NK-92 treated with Interleukin-12 subunit alpha and Interleukin-12 subunit beta, amount 100 ng/mL, for 24 hours (cell line): ENCODE measurements at places on chromosomes 3 and 15.
A peak's percentile ranks its signal among the peaks of the same experiment; 100 is the strongest.

- DNase-seq, result no peak
These were observed 132.2 kb downstream of the ATP10A start for GRCh38 chr15:25730918-25731317.

DNA sequence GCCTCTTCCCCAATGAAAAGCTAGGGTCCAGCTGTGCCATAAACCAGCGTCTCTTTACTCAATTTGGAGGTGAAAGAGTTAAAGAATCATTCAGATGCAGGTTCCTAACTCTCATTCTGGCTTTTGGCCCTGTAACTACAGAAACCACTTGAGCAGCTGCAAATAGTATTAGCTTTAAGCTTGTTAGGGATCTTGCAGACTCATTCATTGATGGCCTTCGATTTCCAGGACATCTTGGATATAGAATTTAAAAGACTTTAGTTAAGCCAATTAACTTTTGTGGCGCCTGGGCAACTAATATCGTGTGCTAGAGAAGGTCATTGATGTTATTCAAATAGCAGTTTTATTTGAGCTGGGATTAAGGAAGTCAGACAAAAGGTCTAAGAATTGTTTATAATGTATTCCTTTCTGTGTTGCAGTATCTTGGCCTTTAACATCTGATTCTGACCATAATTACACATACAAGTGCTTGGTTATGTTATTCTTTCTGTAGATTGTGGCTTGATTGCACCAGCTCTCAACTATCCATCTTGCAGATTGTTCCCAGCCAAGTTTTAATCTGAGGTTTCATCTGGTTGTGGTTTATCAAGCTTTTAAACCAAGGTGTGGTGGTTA is 185.3 kb downstream of the CACNA2D3 start:
- DNase-seq, result no peak

- DNase-seq, result no peak
These were observed 62.9 kb upstream of the AGBL1 start for GRCh38 chr15:86016750-86017149.

- peak; percentile 39 for DNase-seq
These were observed 8.4 kb downstream of the MFGE8 start for GRCh38 chr15:88904624-88905327.

- DNase-seq, result no peak
These were observed 92.0 kb upstream of the VGLL3 start for GRCh38 chr3:87082796-87083440.

DNA sequence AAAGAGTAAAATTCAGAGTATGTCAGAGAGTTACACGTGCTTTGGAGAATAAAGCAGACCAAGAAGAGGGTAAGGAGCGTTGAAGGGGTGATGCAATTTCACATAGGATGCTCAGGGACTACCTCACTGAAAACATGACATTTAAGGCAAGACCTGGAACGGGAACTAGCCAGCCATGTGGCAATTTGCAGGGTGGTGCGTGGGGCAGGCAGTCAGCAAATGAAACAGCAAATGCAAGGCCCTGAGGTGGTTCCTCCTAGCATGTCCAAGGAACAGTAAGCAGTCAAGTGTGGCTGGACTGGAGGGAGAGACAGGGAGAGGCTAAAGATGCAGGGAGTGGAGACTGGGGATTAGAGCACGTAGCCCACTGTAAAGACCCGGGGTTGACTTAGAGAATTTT is 146.1 kb upstream of the LPP start:
- DNase-seq, result no peak

DNA sequence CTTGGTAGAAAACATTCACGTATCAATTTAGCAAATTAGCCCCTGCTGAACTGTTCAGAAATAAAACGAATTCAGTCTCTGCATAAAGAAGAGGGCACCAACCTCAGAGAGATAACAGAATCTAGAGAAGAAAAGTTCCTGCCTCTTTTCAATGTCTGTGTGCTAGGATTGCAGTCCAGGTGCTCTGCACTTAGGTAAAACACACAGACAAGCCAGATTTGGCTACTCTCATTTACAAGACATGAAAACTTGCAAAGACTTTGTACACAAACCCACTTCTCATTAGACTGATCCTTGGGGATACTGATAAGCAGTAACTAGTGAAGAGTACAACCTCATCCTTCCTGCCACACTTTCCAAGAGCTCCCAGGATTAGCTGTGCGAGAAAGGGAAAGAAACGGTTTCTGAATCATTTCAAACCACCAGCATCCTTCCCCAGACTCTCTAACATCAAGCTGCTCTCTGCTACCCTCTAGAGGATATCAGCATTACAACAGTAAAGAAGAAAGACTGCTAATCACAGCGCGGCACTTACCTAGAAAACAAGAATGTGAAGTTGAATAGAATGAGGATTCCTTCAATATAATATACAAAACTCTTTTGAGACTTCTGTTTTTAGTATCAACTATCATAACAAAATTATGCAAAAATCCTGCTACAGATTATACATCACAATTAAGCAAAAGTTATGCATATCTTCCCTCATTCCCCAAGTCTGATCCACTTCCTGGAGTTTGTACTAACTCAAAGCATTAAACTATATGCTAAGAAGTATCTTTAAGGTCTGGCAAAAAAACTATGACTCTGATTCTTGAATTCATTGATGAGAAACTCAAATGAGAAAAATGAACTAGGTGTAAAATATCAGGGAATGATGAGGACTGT is 306.4 kb downstream of the MAGI1 start:
- DNase-seq, result no peak

GRCh38 chr3:135271177-135272025 is 476.3 kb downstream of the EPHB1 start:
- DNase-seq, result no peak

- no peak for DNase-seq
These were observed 9.2 kb downstream of the IVD start for GRCh38 chr15:40414816-40415215.

- DNase-seq, result no peak
These were observed 19.1 kb upstream of the RHCG start for GRCh38 chr15:89515477-89515876.

DNA sequence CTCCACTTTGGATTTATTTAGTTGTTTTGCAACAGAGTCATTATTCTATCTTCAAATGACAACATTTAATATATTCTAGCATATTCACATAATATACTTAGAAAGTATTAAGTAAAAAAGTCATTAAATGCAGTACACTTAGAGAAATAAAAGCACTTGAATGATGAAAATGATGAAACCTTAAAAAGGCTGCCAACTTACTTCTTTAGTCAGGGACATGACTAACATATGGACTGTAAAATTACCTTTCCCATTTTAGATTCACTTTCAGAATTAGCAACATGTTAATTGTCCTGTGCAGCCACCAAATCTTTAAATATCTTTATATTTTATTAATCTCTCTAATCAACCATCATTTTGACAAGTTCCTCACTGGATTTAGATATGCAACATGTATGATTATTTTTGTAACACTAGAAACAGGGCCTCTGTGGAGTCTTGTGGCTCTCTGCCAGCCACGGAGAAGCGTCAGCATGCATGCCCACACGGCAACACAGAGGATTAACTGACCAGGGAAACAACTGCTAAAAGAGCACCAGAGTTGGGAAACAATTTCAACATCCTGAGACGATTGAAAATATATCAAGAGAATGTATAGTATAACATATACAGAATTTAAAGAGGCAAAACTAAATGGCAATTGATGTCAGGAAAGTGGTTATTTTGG is 95.7 kb downstream of the ANO10 start:
- no peak for DNase-seq

- DNase-seq, result no peak
These were observed 550 bp downstream of the CCDC9B start for GRCh38 chr15:40340038-40340739.

DNA sequence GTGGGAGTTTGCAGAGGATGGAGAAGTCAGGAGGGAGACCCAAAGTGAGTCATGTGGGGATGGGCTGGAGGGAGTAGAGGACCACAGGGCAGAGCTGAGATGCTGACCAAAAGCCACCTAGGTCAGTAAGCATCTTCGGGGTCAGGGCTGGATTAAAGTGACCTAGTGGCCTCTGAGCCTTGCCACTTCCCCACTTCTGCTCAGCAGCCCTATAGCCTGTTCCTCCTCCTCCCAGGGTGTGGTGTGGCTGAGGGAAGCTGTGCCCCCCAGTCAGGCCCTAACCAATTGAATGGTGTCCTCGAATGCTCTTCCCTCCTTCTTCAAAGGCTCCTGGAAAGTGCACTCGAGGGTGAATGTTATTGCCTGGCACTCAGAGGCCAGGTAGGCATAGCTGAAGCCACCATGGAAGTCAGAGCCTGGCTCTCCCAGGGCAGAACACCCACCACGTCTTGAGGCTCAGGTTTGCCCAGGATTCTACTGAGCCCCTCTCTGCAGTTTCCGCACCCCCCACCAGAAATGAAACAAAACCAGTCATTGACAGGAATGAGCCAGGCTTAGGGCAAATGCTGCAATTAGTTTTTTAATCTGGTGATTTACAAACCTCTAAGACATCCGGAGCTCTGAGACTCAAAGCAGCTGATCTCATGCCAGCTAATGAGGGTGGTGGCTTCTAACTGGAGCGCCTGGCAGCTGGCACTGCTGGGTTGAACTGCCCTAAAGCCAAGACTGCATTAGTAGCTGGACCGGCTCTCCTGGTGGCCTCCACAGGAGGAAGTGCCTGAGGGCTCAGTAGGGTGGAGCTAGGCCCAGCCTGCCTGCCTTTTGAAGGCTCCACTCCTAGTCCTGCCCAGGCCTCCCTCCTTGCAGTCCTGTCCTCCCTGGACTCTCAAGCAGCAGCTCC is 26.0 kb upstream of the VIPR1 start:
- DNase-seq, result no peak

DNA sequence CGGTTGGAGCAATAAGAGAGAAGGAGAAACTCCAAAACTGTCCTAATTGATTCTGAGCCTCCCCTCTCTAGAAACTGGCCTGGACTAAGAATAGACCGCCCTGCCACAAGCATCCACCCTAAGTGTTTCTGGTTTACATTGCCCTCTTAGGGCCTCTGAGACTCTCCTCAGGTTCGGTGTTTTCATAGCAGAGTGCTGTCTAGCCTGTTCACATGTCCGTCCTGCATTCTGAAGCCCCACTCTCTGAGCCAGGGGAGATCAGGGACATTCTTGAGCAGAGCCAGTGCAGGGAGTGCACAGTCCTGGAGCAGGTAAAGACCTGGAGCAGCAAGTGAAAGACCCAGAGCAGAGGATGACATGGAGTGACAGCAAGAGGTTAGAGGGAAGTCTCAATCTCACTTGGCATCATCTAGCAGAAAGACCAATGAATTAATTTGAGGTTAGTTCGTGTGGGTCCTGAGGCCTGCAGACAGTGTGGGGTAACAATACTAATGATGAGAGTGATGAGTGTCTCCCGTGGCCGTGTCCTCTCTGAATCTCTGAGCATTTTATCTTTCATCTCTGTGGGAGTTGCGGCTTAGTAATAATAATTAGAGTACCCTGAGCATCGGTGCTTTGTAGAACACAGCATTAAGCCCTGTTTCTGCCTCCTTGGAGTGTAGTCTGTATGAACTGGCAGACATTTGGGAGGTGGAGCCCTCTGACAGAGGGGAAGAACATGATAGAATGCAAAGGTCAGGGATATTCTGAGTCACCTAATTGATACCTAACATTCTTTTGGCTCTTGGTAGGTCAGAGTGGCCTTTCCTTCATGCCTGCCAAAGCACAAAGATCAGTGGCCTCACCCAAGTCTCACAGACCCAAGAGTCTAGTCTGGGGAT is 24.6 kb downstream of the MAPKBP1 start:
- DNase-seq, result no peak

DNA sequence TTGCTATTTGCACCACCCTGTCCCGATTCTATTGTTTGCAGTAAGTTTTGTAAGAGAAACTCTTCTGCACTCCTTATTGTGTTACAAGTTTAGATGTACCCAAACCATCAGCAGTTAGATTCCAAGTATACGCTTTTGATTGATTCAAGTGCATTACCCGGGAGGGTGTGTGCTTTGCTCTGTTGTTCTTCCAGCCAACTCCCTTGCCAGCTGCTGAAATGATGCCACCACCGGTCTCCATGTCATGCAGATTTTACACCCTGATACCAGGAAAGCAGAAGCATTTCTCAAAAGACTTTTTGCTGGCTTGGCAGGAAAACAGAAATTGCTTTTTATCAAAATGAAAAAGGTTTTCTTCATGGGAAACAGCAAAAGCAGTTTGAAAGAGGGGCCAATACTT is 1006.6 kb upstream of the CFAP20DC start:
- DNase-seq, result no peak

GRCh38 chr15:99720533-99720932 is 12.7 kb downstream of the LYSMD4 start:
- DNase-seq, result no peak

DNA sequence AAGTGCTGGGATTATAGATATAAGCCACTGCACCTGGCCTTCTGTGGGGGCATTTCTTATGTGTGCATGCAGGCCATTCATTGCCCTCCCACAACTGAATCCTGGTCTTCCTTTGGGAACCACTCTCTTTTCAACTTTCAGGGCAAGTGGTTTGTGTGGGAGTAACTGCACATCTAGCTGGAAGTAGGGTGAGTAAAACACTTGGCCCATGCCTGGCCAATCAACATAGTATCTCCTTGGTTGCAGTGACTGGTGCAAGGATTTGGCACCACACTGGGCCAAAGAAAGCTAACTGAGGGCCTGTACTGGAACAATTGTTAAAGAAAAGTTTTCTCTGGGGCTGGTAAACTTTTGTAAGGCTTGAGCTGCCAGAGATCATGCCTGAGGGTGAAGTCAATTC is 189.2 kb upstream of the FEZF2 start:
- DNase-seq, result no peak

- no peak for DNase-seq
These were observed 39.3 kb downstream of the IL1RAP start for GRCh38 chr3:190552969-190553759.

GRCh38 chr15:36579792-36580431 is 486 bp downstream of the CDIN1 start:
- no peak for DNase-seq

GRCh38 chr15:58249646-58250312 is 111.6 kb downstream of the AQP9 start:
- no peak for DNase-seq

- DNase-seq, result no peak
These were observed 104.4 kb downstream of the FMN1 start for GRCh38 chr15:33089878-33090757.

- no peak for DNase-seq
These were observed 28.7 kb downstream of the USP8 start for GRCh38 chr15:50452927-50453326.

- no peak for DNase-seq
These were observed 91.0 kb upstream of the PRR23C start for GRCh38 chr3:139135657-139136056.

GRCh38 chr3:38644016-38644661 is 5.3 kb downstream of the SCN5A start:
- DNase-seq, result no peak

DNA sequence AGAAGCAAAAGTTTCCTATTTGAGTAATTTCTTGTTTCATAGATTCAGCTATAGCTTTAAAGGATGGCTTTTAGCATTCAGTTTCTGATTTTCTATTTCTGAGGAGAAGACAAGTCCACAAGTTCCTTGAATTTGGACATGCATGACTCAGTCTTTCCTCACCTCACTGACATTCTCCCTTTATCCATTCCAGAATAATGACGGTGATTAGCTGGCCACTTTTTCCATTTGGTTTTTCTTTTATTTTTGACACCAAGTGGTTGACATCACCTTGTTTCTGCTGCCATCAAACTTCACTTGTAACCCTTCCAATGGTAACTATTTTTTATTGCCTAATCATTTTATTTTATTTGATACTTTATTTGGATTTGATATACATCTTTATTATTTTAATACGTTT is 404.4 kb upstream of the KCNMB2 start:
- no peak for DNase-seq

GRCh38 chr3:188452158-188452772 is 298.3 kb downstream of the LPP start:
- no peak for DNase-seq
